ENCODE measurements at places on chromosomes 12 and 14. TPM values are rescaled to one million over a fixed set of nuclear protein-coding genes. Genes with fewer than 3 reads are reported as not detected.
A peak's percentile ranks its signal among the peaks of the same experiment; 100 is the strongest.

DNA sequence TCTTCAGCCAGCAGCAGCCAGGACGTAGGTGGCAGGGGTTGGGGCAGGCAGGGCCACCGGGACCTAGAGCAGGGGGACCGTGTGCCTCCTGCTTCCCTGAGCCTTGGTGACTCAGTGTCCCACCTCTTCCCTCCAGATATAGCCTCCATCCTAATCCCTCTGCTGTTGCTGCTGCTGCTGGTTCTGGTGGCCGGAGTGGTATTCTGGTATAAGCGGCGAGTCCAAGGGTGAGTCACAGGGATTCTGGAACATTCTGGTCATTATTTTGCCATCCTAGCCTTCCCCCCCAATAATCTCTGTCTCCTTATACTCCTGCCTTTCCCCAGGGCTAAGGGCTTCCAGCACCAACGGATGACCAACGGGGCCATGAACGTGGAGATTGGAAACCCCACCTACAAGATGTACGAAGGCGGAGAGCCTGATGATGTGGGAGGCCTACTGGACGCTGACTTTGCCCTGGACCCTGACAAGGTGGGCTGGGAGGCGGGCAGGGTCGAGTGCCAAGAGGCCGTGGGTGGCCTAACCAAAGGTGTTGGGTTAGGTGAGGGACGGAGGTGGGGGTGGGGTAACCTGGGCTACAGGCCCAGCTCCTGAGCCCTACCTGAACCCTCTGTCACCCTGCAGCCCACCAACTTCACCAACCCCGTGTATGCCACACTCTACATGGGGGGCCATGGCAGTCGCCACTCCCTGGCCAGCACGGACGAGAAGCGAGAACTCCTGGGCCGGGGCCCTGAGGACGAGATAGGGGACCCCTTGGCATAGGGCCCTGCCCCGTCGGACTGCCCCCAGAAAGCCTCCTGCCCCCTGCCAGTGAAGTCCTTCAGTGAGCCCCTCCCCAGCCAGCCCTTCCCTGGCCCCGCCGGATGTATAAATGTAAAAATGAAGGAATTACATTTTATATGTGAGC, 4.5 kb upstream of the NXPH4 start:
- no peak for DNase-seq

DNA sequence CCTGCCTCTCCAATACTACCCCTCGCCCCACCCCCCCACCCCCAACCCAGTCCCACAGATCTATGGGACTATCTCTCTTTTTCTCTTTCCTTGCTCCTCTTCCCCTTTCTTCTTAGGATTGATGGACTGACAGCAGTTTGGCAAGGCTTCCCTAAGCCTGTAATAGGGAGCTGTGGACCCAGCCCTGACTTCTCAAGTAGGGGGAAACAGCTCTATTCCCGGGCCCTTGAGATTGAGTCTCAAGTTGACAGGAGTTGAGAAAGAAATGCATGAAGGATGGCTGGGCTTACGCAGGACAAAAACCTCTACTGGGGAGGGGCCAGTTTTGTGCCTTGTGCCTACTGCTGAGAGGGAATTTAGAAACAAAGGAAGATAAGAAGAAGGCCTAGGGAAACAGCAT, 60.4 kb downstream of the SMUG1 start:
- DNase-seq: no peak

- no peak for DNase-seq
These were observed 320.1 kb downstream of the DAD1 start for GRCh38 chr14:22268875-22269274.

ARHGAP9 gene
- total RNA-seq: 5.0 TPM

DNA sequence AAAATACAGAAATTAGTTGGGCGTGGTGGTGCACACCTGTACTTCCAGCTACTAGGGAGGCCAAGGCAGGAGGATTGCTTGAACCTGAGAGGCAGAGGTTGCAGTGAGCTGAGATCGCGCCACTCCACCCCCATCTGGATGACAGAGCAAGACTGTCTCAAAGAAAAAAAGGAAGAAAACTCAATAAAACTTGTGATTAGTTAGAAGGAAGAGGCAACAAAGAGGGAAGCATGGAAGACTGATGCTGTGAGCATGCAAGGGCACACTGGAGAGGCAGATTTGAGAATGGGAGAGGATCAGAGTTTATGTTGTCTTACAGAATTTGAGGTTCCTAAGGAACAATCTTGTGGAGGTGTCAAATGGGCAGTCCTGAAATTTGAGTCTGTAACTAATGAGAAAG, 2.8 kb upstream of the ZC2HC1C start:
- no peak for DNase-seq

KLRC1 gene
- total RNA-seq: 0.99 TPM

DNA sequence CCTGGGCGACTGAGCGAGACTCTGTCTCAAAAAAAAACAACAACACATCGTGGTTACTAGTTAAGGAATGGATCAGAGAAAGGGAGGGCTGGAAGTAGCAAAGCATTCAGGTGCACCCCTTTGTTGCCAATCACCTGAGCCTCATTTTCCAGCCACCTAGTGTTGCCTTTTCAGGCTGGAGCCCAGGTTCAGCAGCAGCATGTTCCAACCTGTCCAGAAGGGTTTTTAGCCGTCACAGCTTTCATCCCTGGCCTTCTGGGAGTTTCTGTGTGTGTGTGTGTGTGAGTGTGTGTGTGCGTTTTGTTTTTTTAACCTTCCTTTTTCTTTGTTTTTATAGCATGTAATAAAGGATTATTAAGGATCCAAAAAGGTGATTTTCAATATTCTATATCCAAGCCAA, 121.1 kb upstream of the ATF1 start:
- peak; percentile 10 for DNase-seq

- no peak for DNase-seq
These were observed 658.2 kb upstream of the FLRT2 start for GRCh38 chr14:84871734-84872133.

- DNase-seq: no peak
These were observed 354.4 kb downstream of the NAV3 start for GRCh38 chr12:78185109-78185508.

- DNase-seq: no peak
These were observed 91.8 kb downstream of the ITPK1 start for GRCh38 chr14:93023802-93024434.

LBHD2 gene
- total RNA-seq: not detected

Data from skin of body (tissue), 3 donors.